ENCODE measurements at places on chromosomes 12 and 14.

- DNase-seq: peak; percentile 17
These were observed at the start of gene AP4S1 for GRCh38 chr14:31025367-31026076. AP4S1 (plus strand) TSS chr14:31025649; CDS start chr14:31066197, 40,548 bp downstream.

GRCh38 chr12:9792961-9793617 is 32.4 kb upstream of the CD69 start:
- no peak for DNase-seq

DNA sequence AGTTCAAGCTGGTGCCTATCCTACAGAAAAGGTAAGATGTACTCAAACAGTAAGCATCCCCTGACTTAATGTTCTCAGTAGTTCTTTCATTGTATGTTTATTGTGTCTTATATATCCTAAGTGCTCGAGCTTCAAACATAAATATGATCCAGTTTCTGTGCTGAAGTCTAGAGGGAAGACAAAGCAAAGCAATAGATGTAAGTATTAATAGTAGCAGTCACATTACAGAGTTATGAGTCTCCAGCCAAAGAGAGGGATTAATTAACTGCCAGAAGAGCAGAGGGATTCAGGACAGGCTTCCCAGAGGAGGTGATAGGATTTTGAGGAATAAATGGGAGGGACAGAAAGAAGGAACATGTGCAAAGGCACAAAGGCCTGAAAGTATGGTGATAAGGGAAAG is 1.4 kb downstream of the NGDN start:
- no peak for DNase-seq

GRCh38 chr12:128786741-128787391 is 36.9 kb downstream of the SLC15A4 start:
- no peak for DNase-seq

DNA sequence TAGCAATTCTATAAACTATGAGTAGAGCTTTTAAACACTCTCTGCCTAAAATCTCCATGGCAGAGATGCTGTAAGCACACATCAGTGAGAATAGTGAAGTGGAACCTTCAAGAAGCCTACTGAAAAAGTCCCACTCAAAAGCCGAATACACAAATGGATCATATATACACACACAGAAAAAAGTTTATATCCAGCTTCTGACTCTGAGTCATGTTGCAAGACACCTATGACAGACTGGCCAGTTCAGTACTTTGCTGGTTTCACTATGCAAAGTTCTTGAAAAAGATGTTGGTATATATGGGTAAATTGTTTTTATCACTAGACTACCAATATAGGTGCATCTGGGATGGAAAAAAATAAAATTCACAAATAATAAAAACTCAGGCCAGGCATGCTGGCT is 126.1 kb downstream of the KCNK10 start:
- DNase-seq: no peak

DNA sequence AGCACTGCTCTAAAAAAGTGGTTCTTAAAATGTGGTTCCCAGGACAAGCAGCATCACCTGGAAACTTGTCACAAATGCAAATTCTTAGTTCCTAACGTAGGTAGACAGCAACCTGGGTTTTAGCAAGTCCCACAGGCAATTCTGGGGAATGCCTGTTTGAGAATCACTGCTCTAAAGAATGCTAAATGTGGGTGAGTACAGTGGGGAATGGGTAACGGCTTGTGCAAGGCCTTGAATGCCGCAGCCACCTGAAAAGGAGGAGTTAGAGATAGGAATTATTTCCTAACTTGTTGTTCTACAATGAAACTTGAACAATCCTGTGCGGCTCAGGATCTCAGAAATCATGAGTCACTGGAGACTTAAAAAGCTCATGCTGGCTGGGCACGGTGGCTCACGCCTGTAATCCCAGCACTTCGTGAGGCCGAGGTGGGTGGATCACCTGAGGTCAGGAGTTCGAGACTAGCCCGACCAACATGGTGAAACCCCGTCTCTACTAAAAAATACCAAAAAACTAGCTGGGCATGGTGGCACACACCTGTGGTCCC is 34.9 kb downstream of the GNS start:
- DNase-seq: no peak

- peak; percentile 45 for DNase-seq
These were observed 238.9 kb downstream of the CHST11 start for GRCh38 chr12:104695453-104696148.

DNA sequence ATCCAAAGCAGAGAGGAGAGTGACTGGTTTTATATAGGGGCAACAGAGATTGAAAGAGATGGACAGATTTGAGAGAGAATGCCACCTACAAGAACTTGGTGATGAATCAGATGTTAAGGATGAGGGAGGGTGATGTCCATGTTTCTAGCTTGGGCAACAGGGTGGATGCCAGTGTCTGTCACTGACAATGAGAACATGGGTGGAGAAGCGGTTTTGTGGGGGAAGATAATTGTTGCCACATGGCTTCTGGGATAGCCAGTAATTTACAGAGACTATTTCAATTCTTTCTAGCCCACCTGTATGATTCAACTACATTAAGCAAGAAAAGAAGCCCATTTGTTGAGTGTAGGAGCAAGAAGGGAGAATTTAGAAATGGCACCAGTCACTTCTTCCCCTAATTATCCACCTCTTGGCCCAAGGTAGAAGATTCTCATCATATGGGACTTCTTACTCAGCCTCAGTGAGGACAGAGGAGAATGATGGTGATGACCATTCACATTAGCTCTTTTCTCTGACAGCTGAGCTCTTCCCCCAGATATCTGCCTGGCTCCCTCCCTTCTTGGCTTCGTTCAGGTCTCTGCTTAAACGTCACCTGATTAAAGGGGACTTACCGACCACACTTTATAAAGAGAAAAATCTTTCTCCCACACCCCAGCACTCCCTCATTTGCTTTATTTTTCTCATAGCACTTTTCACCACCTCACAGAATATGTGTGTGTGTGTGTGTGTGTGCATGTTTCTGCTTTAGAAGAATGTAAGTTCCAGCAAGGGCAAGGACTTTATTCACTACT is 117.8 kb downstream of the DUSP6 start:
- DNase-seq: no peak

DNA sequence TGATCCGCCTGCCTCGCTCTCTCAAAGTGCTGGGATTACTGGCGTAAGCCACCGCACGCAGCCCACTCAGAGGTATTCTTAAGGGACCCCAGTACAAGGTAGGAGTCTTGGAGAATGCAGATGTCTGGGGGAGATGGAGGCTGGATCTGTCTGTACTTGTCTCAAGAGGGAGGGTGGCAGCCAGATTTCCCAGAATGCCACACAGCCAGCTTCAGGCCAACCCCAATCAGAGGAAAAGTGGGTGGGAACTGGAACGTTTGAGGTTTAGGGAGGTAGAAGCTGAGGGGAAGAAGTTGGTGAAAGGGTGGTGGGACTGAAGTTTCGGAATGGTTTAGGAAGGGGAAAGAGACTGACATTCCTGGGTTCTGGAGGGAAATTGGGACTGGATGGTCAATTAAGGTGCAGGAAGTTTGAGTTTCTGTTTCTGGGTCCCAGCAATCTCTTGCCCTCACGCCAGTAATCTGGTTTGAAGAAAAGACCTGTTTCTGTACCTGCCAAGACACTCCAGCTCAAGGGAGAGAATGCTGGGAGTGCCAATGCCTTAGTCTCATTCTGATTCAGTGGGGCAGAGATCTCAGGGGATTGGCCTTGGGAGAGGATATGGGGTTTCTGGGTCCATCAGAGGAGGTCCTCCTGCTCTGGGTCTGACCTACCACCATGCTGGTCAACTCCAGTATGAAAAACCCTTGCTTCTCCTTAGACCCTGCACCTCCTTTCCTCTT is 8.1 kb upstream of the ZNF385A start:
- DNase-seq: no peak

- no peak for DNase-seq
These were observed 57.3 kb downstream of the ANKRD9 start for GRCh38 chr14:102452302-102452701.

- DNase-seq: no peak
These were observed 69.8 kb downstream of the EML1 start for GRCh38 chr14:99863059-99863458.

DNA sequence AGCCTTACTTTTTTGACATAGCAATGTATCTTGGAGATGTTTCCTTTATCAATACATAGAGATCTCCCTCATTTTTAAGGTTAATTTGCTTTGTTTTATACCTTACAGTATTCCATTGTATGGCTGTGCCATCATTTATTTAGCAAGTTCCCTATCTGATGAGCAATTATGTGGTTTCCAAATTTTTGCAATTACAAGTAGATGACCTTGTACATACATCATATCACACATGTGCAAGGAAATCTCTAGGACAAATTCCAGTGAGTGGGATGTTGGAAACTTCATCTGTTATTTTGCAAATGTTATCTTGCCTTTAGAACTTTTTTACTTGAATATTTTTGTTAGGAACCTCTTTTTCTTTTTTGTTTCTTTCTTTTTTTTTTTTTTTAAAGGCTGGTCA is 49.7 kb downstream of the DRAM1 start:
- DNase-seq: no peak

DNA sequence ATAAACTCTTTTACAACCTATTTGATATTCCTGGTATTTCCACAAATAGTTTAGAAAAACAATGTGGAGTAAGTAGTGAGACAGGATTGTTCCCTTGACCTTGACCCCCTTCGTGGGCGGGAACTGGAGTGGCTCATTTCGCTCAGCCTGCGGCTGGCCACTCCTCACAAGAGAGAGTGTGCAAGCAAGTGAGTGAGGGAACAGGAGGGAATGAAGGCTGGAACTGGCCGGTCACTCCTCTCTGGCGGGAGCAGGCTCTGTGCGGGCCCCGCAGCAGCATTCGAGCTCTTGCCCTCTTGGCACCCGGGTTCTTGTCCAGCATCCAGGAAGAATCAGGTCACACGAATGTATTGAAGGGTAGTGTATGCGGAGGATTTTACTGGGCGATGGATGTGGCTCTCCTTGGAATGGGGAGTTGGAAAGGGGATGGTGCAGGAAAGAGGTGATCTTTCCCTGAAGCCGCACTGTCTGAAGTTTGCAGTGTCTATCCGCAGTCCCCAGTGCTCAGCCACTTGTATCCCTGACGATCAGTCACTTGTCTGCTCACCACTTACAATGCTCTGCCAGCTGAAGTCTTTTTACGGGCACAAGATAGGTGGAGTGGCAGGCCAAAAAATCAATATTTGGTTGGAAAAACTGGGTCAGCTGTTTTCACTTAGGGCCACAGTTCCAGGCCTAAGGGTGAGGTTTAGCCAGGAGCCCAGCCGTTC is 28.0 kb upstream of the TXNRD1 start:
- DNase-seq: no peak

DNA sequence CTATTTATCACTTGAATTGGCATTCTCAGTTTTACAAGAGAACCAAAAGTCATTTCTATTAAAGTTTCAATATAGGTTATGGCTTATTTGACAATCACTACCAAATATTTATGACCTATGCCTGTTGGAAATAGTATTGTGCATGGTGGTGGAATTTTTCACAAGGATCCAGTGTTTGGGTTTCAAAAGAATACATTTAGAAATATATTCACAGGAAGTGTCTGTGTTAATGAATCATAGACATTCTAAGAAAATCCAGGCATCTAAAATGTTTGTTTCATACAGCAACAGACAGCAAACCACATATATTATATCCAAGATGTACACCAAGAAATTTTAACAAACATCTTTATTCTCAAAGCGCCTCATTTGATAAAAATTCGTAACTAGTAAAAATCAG is 92.7 kb downstream of the MED13L start:
- no peak for DNase-seq

DNA sequence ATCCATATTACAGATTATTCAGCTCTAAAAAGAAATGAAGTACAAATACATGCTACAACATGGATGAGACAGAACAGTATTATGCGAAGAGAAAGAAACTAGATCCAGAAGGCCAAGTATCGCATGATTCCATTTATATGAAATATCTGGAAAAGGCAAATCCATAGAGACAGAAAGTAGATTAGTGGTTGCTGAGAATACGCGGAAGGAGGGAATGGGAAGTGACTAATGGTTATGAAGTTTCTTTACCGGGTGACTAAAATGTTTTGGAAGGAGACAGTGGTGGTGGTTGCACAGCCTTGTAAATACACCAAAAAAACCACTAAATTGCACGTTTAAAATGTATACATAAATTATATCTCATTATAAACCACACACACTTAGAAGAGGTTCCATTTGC is 12.5 kb downstream of the PRDM4 start:
- no peak for DNase-seq

GRCh38 chr12:131787143-131787660 is 41.0 kb upstream of the MMP17 start:
- no peak for DNase-seq
